ENCODE measurements at places on chromosomes 6 and 20.

DNA sequence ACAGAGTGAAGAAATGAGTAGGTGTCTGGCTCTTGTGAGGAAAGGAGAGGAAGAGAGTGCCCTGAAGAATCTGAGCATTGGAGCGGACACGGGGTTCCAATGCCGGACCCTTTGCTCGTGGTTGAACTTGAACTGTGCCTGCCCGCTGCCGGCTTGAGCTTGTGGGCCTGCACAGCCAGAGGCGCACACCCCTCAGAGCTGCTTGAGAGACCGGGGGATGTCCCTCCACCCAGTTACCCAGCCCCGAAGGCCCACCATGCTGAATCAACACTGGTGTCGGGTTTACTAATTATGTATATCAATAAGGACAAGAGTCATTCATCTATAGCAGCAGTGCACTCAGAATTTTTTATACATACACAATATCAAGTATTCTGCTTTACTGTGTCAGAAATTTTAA lies 218.3 kb upstream of the CST7 start:
- no peak for DNase-seq

GRCh38 chr6:134787261-134787877 lies 162.5 kb downstream of the ALDH8A1 start:
- no peak for DNase-seq

DNA sequence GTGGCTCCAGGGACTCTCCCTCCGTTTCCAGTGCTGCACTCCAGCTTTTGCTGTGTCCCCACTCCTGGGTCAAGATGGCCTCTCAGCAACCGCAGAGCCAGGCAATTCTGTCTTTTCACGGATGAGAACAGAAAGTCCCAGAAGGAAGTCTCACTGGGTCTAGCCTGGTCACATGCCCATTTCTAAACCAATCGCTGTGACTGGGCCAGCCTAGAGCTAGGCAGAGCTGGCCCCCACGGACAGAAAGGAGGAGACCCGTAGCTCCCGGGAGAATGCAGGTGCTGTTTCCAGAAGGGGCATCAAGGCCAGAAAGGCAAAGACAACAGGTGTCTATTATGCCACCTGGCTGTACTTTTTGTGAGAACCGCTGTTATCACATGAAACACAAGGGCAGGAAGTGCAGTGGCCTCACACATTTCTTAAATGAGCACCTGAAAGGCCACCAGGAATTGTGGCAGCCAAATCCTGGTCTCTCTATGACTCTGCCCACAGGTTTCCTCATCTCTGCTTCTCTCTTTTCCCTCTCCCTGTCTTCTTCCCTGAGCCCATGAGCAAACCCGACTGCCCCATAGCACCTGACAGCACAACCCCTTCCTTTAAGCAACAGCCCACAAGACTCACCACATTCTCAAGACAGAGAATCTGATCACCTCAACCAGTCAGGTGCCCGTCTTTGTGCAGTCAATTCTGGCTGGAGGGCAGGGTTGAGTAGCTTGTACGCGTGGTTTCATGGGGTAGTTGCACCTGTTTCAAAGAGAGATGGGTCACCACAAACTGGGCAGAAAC lies 37.1 kb upstream of the B4GALT5 start:
- no peak for DNase-seq

DNA sequence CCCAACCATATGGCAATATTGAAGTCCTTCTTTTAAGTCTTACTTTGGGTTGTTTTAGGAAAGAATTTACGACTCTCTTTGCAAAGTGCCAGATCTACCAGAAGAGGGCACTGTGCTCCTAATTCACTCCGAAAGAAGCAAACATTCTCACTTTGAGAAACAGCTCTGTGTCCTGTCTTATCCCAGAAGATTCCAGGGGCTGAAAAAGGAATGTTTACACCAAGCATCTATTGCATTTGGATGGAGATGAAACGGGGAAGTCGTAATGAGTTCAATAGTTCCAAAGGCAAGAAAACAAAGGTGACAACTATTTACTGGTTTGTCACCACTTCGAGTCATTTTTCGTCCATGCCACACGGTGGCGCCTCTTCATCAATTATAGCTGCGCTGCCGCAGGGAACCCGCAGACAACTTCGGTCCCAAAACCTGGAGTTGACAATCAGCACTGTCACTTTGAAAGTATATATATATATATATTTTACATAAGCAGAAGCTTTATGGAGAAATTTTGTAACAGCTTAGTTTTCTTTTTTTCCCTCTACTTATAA lies 121.6 kb downstream of the MOXD1 start:
- DNase-seq, result peak; percentile 78

DNA sequence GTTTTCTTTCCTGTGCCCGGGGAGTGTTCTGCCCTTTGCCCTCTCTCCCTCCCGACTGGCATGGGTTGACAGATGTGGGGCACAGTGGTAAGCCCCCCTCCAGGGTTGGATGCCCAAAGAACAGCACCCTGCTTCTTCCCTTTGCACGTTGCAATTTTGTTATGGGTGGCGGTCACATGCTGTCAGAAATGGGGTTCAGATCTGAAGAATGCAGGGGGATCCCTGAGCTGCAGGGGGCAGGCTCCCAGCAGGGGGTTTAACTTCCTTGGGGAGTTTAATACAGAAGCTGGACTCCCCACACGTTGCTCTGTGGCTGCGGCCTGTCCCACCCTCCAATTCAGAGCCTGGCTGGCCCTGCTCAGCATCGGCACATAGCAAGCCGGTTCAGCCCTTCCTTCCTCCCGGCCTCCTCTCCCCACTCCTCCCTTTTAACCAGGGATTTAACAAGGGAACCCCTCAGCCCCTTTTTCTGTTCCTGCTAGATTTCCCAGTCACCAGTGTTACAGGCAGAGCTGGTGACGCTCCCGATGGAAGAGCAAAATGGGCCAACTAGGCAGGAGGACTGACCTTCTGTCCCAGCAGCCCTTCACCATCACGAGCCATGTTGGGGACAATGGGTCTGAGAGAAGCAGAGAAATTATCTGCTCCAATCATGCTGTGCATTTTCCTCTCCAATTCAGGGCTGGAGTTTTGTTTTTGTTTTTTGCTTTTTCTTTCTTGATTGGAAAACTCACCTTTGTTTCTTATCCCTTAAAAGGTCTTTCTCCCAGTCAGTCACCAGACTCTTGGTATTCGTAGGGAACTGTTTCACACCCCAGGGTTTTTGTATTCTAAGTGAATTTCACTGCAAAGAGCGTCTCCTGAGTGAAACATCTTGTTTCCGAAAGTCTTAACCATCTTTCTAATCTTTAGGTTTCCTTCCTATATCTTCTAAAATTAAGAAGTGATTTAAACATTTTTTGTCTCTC lies 6.8 kb downstream of the FOXF2 start:
- no peak for DNase-seq

DNA sequence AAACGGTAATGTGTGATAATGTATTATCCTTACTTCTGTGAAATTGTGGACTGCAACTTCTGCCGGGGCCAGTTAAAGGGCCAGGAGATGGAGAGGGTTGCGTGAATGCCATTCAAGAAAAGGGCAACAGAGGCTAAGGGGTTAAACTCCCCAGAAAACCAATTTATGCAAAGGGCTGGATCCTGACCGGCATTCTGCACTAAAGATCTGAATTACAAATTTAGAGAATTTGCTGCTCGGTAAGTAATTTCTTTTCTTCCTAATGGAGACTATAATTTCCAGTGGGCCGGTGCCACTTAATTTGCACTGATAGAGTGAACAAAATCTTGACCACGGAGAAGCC lies 130.1 kb downstream of the BCAS1 start:
- DNase-seq, result no peak

GRCh38 chr6:80956898-80957297 lies 795.6 kb downstream of the TENT5A start:
- DNase-seq, result no peak

- DNase-seq, result peak; percentile 70
Measured at GRCh38 chr20:39885975-39886649, 802.9 kb downstream of the MAFB start.

DNA sequence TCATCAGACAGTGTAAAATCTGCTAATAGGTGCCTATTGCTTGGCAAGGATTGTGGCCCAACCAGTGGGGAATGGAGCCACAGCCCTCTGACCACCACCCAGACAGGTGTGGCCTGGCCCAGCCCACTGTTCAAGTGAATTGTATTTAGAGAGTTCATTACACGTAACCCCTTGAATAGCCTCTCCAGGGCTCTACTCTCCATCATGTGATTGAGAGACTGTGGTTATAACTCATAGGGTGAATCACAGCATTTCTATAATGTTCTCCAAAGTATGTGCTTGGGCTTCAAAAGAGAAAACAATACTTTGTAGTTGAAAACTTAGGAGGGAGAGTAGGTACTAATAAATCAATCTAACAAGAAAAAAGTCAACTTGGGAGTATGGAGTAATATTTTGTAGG lies 38.4 kb downstream of the ALDH8A1 start:
- no peak for DNase-seq

DNA sequence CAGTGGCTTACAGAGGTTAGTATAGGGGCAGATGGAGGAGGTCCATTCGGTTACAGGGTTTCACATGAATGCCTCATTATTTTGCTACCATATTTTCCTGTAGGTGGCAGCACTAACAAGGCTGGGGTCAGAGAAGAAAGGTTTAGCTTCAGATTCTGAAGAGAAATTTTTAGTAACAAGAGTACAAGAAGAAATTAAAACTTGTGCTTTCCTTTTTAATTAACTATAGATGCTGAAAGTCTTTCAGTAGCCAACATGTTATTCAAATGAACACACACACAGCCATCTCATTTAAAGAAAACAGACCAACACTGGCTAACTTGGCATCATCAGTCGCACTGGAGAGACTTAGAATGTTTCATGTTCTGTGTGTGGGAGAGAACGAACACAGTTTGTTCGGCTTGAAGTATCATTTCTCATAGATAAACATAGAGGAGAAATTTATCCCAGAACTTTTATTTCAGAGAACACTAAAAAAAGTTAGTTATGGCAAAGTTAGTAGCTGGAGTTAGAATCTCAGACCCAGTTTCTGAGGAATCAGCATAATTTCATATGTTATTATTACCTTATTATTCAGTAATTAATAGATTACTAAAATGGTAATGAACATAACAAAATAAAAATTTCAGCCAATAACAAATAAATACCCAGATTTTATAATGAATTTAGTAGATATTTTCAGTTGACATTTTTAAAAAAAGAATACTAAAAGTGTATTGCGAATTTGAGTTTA lies 314.0 kb upstream of the RSPO3 start:
- no peak for DNase-seq

GRCh38 chr6:32785781-32786533 lies 22.6 kb upstream of the HLA-DQB2 start:
- DNase-seq, result no peak
